HFFc6 (cell line): ENCODE measurements at places on chromosomes 5 and 9. TPM values are rescaled to one million over a fixed set of nuclear protein-coding genes. Genes with fewer than 3 reads are reported as not detected.

Gene EPB41L4B
- 0.32 TPM in 1 of 3 replicates, not detected in the others for total RNA-seq

- no peak for DNase-seq
Observed at GRCh38 chr9:109011231-109011671, 2.0 kb downstream of the CTNNAL1 start.

DNA sequence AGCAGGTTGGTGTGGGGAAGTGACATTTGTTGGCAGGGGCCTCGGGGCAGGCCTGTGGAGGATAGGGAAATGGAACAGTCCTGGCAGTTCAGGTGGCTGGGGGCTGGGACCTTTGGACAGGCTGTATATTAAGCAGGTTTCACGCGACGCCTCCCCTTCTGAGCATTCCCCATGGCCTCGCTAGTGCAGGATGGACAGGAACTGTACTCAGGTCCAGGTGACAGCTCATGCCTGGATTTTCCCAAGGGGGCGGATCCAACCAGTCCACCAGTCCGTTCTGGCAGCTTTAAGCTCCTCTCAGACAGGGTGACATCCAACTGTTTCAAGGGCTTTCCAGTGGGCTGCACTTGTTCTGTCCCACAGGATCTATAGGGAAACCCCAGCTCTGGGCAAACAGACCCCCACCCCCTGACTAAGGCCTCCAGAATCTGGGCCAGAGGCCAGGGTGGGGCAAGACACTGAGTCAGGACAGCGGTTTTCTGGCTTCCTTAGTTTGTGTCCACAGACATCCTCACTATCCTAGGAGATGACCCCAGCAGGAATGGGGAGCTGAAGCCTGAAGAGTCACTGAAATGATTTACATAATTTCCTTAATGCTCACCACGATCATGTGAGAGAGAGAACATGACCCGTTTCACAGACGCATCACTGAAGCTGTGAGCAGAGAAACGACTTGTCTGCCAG, 20.9 kb downstream of the CSF2 start:
- peak; percentile 98 for DNase-seq

- no peak for DNase-seq
Observed at GRCh38 chr5:6948562-6948961, 235.3 kb downstream of the TENT4A start.

- no peak for DNase-seq
Observed at GRCh38 chr9:134607971-134608370, 33.6 kb upstream of the COL5A1 start.

- no peak for DNase-seq
Observed at GRCh38 chr5:81820863-81821262, 70.0 kb upstream of the SSBP2 start.
